Immature natural killer cell (primary cell): ENCODE measurements at places on chromosomes 5 and 9.

DNA sequence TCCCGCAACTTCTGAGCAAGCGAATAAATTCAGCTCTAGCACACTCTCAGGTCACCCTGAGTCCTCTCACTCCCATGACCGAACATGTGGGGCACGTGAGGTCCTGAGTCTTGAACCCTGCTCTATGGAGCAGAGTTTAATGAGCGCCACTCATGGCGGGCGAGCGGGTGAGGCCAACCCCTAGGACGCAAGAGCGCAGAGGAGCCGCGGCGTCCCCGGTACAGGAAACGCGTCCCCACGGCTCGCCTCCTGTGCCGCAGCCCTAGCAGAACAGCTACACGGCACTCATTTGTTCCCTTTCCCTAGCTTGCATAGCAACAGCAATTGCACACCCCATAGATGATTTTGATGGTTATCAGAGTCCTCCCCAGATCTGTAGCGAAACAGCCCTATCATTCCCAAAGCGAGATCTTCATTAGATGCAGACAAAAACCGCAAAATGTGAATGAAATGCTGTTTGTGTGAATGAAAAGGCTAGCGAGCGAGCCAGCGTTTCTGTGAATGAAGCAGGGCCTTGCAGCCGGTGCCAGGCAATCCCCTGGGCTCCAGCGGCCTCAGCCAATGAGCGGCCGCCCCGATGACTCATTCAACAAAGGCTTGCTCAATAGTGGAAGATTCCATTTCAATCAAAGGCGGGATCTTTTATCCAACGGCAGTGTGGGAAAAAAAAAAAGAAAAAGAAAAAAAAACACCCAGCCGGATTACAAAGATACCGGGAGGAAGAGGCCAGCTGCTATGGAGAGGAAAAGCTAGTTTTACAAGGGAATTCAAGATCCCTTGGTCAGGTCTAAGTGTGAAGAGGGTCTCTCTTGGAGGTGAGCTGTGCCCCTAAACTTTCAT lies 1.5 kb upstream of the SHC3 start:
- H3K27ac ChIP-seq = no peak overlapping the region
- H3K4me3 ChIP-seq = peak overlapping the region; percentile 61
- peaks cover 18% of the 10 kb centered on the region for H3K4me1 ChIP-seq
- no peak for DNase-seq
- H3K36me3 ChIP-seq = no peaks in the 10 kb centered on the region

GRCh38 chr5:126884269-126884819 lies 107.4 kb downstream of the LMNB1 start:
- H3K4me1 ChIP-seq = no peaks in the 10 kb centered on the region
- H3K4me3 ChIP-seq = no peak overlapping the region
- H3K27ac ChIP-seq = no peak overlapping the region

GRCh38 chr9:128245421-128246151 lies 30.2 kb downstream of the GOLGA2 start:
- no peak overlapping the region for H3K27ac ChIP-seq
- H3K36me3 ChIP-seq = no peaks in the 10 kb centered on the region
- peaks cover 16% of the 10 kb centered on the region for H3K4me1 ChIP-seq
- no peak overlapping the region for H3K4me3 ChIP-seq
- H3K27me3 ChIP-seq = peaks cover 7% of the 10 kb centered on the region
- DNase-seq = peak; percentile 27

DNA sequence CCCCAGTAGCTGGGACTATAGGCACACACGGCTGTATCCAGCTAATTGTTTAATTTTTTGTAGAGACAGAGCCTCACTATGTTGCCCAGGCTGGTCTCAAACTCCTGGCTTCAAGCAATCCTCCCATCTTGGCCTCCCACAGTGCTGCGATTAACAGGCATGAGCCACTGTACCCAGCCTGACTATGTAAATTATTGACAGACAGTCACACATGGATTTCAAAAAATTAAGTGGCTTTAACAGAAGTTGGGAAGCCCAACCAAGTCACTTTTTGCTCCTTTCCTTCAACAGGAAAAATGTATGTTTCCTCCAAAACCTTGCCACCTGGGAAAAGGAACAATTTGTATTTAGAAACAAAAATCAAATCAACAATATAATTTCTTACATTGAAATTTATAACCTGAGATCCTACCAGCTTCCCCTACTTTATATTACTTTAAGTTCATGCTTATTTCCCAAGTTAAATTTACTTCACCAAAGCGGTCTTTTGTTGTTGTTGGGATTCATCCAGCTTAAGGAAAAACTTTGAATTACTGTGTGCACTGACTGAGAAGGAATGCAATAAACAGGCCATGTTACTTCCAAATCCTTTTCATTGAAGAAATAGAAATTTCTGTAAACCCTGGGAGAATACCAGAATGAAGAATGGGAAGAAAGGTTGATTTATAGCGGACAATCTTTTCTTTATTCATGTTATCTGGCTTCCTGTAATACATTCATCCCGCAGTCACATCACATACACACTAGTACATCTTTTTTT lies 8.6 kb downstream of the PCA3 start:
- H3K36me3 ChIP-seq = no peaks in the 10 kb centered on the region
- H3K4me3 ChIP-seq = no peak overlapping the region
- DNase-seq = no peak
- H3K27me3 ChIP-seq = peaks cover 8% of the 10 kb centered on the region

DNA sequence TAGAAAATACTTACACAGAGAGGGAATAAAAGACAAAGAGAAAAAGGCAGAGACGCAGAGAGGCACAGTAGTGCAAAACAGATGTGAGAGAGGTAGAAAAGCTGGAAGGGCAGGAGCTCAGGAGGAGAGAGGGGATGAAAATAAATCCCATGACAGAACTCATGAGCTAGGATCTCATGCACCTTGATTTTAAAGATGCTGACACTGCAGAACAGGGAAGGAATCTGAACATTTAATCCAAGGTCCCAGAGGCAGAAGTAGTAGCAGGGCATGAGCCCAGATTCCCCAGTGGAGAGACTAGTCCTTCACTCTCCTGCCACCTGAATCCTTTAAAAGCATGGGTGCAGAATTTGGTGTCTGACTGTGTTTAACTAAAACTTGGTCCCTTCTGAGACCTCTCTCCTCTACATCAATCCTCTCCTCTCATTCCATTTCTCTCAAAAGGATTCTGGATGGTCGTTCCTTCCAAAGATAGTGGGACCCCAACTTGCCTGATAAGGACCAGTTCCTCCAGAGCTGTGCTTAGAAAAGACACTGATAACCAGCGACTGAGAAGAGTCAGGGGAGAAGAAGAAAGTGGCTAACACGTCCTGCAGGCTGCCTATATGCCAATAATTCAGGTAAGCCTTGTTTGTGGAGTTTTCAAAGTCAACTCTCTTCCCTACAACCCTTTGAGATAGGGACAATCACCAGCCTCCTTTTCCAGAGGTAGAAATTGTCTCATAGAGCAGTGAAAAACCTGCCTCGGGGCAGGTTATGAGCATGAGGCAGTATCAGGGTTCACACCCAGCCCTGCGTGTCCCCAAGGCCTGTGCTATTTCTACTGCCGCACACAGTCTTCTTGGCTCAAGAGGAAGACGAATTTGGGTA lies 203.2 kb upstream of the TRIM32 start:
- no peak for DNase-seq
- no peaks in the 10 kb centered on the region for H3K4me1 ChIP-seq
- H3K36me3 ChIP-seq = peaks cover 6% of the 10 kb centered on the region
- no peaks in the 10 kb centered on the region for H3K27me3 ChIP-seq

DNA sequence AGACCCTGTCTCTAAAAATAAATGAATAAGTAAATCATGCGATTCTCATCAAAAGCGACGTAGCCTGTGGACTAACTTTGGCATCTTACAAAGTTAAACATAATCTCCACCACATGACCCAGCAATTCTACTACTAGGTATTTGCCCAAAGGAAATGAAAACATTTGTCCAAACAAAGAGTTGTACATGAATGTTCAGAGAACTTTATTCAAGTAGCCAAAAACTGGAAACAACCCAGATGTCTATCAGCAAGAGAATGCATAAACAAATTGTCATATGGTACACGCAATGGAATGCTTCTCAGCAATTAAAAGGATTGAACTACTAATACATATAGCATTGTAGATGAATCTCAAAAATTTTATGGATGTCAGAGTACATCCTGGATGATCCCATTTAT lies 82.6 kb downstream of the ADRB2 start:
- no peak for DNase-seq
- H3K4me3 ChIP-seq = no peak overlapping the region
- peaks cover 22% of the 10 kb centered on the region for H3K4me1 ChIP-seq
- H3K27me3 ChIP-seq = peaks cover 1% of the 10 kb centered on the region

DNA sequence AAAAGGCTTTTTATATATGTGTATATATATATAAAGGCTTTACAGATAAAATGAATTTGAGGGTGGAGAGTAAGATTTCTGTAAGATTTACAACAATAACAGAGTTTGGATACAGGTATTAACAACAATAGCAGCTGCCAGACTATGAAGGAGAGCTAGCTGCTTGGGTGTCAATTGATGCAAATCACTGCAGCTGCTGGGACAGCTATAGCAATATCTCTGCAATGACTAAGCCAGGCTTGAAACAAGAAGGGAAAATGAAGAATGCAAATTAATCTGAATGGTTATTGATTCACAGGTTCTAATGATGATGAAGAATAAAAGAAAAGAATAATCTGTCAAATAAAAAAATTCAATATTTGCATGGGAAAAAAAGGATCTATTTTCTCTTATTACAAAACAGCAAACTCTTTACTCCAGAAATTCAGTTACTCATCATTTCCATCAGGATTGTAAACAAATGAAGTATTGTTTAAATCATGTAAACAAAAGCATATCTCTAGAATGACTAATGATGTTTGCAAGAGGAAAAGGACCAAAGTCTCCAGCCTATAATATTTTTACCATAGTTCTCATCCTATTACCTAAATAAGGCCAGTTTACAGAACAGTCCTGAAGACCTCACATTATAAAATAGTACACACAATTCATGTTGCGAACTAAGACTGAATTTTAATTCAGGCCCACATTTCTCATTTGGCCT lies 219.0 kb downstream of the HTR1A start:
- no peaks in the 10 kb centered on the region for H3K36me3 ChIP-seq
- H3K4me3 ChIP-seq = no peak overlapping the region
- no peaks in the 10 kb centered on the region for H3K4me1 ChIP-seq
- no peak for DNase-seq
- no peaks in the 10 kb centered on the region for H3K27me3 ChIP-seq

DNA sequence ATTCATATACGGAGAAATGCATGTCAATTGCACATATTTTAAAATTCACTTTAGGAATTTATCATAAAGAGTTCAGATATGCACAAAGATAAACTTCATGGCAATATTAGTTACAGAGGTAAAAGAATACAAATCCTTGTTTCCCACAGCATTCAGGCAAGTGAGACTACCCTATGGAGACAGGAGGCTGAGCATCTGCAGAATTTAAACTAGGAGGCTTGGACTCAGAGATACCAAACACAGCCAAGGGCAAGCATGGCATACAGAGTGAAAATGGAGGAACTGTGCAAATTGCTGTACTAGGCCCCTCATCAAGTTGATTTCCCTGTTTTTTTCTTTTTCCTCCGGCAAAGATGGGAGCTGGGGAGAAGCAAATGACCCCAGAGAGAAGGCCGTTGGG lies 94.2 kb downstream of the SLC24A2 start:
- H3K27me3 ChIP-seq = no peaks in the 10 kb centered on the region
- no peaks in the 10 kb centered on the region for H3K4me1 ChIP-seq
- H3K36me3 ChIP-seq = no peaks in the 10 kb centered on the region
- H3K27ac ChIP-seq = no peak overlapping the region

DNA sequence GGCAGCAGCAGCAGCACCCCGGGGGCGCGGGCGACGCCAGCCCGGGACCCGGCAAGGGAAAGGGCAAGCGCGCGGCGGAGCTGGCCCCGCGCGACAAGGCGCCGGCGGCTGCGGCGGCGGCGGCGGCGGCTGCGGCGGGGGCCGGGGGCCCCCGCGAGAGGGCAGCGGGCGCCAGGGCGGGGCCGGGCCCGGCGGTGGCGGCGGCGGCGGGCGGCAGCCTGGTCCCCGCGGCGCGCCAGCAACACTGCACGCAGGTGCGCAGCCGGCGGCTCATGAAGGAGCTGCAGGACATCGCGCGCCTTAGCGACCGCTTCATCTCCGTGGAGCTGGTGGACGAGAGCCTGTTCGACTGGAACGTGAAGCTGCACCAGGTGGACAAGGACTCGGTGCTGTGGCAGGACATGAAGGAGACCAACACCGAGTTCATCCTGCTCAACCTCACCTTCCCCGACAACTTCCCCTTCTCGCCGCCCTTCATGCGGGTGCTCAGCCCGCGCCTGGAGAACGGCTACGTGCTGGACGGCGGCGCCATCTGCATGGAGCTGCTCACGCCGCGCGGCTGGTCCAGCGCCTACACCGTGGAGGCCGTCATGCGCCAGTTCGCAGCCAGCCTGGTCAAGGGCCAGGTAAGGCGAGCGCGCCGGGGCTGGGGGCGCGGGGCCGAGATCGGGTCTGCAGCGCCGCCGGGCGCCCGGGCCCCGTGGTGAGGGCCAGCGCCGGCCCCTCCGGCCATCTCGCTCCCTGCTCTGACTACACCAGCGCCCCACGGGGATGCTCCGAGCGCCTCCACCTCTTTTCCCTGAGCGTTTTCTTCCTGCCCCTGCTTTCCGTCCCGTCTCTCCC lies at the start of gene UBE2QL1:
Gene UBE2QL1, plus strand, starts transcription at position 238 of the 843 bp plus-strand sequence. Its CDS starts 35 bp downstream, at position 273.
- peak within 1 kb of the TSS; percentile 82 for H3K4me3 ChIP-seq
- no peaks in the 10 kb centered on the region for H3K36me3 ChIP-seq
- peaks cover 6% of the 10 kb centered on the region for H3K4me1 ChIP-seq
- H3K27me3 ChIP-seq = peaks cover 3% of the 10 kb centered on the region
- DNase-seq = no peak

GRCh38 chr9:86700629-86701028 lies 246.7 kb downstream of the GAS1 start:
- H3K36me3 ChIP-seq = peaks cover 5% of the 10 kb centered on the region
- H3K27ac ChIP-seq = no peak overlapping the region
- no peak for DNase-seq
- peaks cover 1% of the 10 kb centered on the region for H3K27me3 ChIP-seq

GRCh38 chr5:148864113-148864841 lies 37.9 kb downstream of the ADRB2 start:
- no peak overlapping the region for H3K4me3 ChIP-seq
- H3K4me1 ChIP-seq = peaks cover 98% of the 10 kb centered on the region
- H3K36me3 ChIP-seq = peaks cover 31% of the 10 kb centered on the region
- no peak for DNase-seq
